ENCODE measurements at places on chromosomes 1 and 21. TPM values are rescaled to one million over a fixed set of nuclear protein-coding genes. Genes with fewer than 3 reads are reported as not detected.

MLLT11 gene
- total RNA-seq: 15.3 TPM

IBA57 gene
- 13.7 TPM for total RNA-seq

CLDN17 gene
- not detected for total RNA-seq

TCHHL1 gene
- total RNA-seq: not detected

CHRM3 gene
- total RNA-seq: 22.9 TPM

CHI3L1 gene
- 6.3 TPM for total RNA-seq

TENT5C gene
- total RNA-seq: 29.2 TPM

PGBD2 gene
- total RNA-seq: 12.4 TPM

EDARADD gene
- 2.9 TPM for total RNA-seq

ANXA9 gene
- 0.55 TPM for total RNA-seq

RPTN gene
- not detected for total RNA-seq

OR2T2 gene
- total RNA-seq: not detected

MACO1 gene
- 33.5 TPM for total RNA-seq

DCDC2B gene
- not detected for total RNA-seq

TRPM2 gene
- total RNA-seq: 3.0 TPM

FGR gene
- 3.7 TPM for total RNA-seq

RHOU gene
- 16.5 TPM for total RNA-seq

NGF gene
- 3.4 TPM for total RNA-seq

OR10Z1 gene
- total RNA-seq: not detected

CD101 gene
- 1.5 TPM for total RNA-seq

All from camera-type eye (tissue), 1 donor.